ENCODE measurements at places on chromosomes 3 and 15.

- DNase-seq: no peak
These were observed 19.9 kb upstream of the LRIG1 start for GRCh38 chr3:66520724-66521123.

DNA sequence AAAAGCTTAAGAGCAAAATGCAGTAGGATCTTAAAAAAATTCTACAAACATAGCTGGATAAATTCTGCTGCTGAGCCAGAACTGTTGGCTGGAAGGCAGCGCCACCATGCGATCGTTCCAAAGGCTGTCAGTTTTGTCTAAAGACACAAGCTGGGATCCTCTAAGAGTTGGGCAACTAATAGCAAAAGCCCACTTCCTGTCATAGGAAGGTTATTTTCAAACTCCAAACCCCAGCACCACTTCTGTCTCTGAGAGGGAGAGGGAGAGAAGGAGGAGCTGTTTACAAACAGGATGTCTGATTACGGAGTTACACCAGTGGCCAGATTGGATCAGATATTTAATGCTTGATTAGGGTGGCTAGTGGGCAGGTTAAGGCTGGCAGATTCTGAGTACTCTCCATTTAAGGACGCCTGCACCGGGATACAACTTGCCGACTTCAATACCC is 44.0 kb downstream of the EIF4E3 start:
- peak; percentile 36 for DNase-seq

DNA sequence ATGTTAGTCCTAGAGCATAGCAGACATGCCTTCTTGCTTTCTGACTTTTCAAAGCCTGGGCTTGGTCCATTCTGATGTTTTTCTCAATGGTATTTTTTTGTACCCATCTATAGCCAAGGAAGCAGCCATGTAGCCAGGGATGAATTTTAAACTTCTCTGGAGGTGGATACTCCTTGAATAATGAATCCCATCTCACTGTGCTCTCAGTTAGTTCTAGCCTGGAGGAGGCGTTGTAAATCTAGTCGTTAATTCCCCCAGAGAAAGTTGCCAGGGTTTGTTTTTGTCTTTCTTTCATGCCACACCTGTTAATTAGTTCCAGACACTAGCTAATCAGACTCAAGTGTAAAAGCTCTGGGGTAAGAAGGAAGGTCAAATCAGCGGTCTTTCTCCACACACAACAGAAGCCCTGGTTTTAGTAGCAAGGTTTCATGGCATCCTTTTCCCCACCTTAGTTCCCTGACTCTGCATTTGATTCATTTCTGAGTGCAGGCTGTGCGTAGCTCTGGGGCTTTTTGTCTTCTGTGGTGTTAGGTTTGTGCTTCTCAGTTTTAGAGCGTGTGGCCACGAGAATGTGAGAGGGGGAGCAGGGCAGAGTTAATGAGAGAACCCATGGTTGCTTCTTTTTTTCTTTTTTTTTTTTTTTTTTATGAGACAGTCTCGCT is 19.7 kb downstream of the PTPRG start:
- DNase-seq: no peak

- no peak for DNase-seq
These were observed 75.3 kb downstream of the ZNF609 start for GRCh38 chr15:64535460-64536243.

DNA sequence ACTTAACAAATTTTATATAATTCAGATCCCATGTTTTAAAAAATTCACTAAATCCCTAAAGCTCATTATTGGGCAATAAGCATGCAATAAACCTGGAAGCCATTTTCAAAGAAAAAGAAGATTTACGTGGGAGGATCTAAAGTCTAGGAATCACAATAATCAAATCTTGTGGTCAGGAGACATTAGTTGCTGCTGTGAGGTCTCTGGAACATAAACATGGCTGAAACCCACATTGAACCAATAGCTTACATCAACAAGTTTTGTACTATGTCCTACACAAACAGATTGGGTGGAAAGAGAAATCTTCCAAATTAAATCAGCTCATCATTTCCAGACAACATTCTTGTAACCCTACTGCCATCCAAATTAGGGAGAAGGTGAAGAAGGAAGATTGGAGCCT is 121.9 kb upstream of the EPHA3 start:
- no peak for DNase-seq

GRCh38 chr15:60057554-60057953 is 53.4 kb downstream of the FOXB1 start:
- no peak for DNase-seq

- DNase-seq: no peak
These were observed 324.0 kb upstream of the SLCO3A1 start for GRCh38 chr15:91529534-91529933.

DNA sequence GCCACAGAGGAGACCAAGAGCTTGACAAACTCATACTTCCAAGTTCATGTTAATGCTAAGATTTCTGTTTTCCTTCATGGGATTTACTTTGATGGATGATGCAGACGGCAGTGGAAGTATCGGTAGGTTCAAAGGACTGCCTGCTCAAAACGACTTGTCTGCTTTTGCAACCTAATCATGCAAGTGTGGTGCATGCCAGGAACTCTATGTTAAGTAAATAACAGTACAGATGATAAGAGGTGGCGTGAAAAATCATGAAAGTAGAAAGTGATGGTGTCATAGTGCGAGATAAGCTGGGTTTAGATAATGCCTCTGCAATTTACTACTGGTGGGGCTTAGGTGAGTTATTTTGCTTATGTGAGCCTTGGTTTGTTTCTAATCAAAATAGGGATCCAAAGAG is 14.7 kb upstream of the LMCD1 start:
- DNase-seq: no peak

DNA sequence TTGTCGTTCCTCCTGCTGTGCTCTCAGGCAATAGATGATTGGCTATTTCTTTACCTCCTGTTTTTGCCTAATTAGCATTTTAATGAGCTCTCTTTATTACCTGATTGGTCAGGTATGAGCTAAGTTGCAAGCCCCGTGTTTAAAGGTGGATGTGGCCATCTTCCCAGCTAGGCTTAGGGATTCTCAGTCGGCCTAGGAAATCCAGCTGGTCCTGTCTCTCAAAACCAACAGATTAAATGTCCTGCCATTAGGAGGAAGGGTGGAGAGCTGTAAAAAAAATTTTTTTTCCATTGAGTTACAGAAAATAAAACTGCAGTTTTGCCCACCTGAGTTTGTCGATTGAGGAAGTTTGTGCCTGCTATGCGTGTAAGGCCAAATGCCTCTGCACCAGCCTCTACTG is 5.4 kb upstream of the ACSBG1 start:
- DNase-seq: no peak

DNA sequence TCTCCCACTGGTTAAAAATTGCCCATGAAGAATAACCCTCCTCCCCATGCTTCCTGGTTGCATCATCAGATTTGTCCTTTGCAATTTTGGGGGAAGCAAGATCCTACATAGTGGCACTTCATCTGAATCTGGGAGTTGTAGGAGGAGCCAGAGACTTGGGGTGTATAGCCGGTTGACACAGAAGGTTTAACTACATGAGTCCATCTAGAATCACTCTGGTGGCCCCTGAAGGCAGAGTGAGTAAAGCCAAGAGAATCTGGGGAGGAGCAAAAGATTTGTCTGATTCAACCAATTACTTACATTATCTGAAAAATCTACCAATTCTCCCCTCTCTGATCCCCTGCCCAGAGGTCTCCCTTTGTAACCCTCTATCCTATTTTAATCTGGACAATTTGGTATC is 50.1 kb downstream of the SYN2 start:
- no peak for DNase-seq

DNA sequence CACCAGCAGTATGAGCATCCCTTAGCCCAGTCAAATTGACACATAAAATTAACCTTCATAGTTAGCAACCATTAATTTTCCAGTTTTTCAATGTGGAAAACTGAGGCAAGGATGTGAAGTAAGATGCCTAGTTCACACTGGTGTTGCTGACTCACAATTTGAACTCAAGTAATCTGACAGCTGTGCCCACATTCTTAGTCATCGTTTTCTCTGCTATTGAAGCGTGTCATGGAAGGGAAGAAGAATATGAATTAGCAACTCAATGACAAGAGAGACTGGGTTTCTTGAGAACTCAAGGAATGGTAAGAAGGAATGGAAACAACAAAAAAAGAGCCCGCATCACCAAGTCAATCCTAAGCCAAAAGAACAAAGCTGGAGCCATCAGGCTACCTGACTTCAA is 261.4 kb downstream of the EPHA3 start:
- no peak for DNase-seq

DNA sequence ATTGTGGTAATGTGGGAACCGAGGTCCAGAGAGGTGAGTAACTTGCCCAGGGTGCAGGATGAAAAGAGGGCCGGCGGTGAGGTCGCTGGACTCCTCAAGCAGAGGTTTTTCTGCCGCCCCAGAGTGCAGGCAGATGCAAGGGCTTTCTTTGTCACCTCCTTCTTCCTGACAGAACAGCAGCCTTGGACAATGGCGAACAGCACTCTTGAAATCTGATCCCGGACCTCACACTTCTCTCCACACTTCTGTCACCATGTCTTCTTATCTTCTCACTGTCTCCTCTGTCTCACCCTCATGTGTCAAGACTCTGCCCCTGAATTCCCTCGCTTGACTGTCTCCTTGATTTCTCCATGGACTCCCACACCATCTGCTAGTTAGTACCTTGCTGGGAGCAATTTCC is 15.4 kb upstream of the VPS8 start:
- DNase-seq: no peak

Measured in activated CD4-positive, alpha-beta T cell treated with anti-CD3 and anti-CD28 coated beads, Interleukin-10, Interleukin-2, amounts not matched to agents 100 ng/mL and 50 ng/mL, durations not matched to agents 16 hours and 8 hours (primary cell).